ENCODE measurements at places on chromosomes 4 and X.

GRCh38 chr4:163367651-163368050, 24.0 kb downstream of the NPY5R start:
- no peak for DNase-seq

GRCh38 chrX:115047181-115047580, 29.8 kb upstream of the IL13RA2 start:
- DNase-seq: no peak

- DNase-seq: no peak
Measured at GRCh38 chr4:8772499-8773123, 99.0 kb downstream of the HMX1 start.

DNA sequence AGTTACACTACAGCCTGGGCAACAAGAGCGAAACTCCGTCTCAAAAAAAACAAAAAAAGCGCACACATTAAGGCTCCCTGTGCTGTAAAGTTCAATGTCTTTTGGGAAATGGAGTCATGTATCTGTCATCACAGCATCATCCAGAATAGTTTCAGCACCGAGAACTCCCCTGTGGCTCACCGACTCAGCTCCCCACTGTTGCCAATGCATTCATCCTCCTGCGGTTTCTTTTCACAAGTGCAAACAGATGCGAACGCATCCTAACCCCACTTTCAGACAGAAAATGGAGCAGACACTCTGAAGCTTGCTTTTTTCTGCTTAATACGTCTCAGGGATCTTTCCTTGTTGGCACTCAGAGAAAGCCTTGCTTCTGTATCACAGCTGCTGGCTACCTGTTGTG, 13.8 kb upstream of the SH3TC1 start:
- no peak for DNase-seq

- no peak for DNase-seq
Measured at GRCh38 chr4:185736882-185737281, 75.1 kb downstream of the SORBS2 start.

- no peak for DNase-seq
Measured at GRCh38 chr4:83022724-83023450, 12.1 kb upstream of the COPS4 start.

- DNase-seq: no peak
Measured at GRCh38 chrX:11050013-11050412, 61.1 kb upstream of the HCCS start.

- no peak for DNase-seq
Measured at GRCh38 chrX:46398126-46398525, 147.1 kb downstream of the ZNF674 start.

GRCh38 chr4:17238633-17239032, 273.3 kb downstream of the QDPR start:
- no peak for DNase-seq

DNA sequence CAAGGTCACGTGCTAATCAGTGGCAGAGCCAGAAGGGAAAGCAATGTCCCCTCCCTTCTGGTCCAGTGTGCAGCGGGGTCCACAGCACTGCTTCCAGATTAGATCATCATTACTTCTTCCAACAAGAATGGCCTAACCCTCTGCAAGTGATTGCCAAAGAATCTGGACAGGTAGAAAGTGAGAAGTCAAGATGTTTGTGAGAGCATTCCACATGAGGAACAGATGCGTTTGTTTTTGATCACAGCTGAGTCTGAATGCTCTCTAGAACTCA, 147.7 kb downstream of the SHROOM3 start:
- DNase-seq: no peak

DNA sequence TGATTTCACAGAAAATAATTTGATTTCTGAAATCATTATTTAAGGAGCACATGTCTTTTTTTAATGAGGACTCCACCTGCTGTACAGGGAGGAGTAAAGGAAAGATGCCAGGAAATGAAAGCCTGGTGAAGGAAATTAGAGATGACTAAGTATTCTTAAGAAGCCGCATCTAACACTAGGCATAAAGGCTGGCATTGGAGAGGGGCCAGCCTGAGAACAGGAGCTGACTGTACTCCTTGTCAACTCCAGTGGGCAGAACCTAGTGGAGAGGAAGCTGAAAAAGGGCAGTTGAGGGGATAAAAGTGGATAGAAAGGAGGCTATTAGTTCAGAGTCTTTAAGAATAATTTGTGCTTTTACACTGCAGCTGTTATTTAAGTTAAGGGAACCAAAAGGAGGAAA, 393.0 kb downstream of the PPP1R2C start:
- no peak for DNase-seq
